ENCODE measurements at places on chromosomes 7 and 10.

GRCh38 chr10:6399231-6399741 lies 180.8 kb downstream of the PRKCQ start:
- peak; percentile 49 for DNase-seq

DNA sequence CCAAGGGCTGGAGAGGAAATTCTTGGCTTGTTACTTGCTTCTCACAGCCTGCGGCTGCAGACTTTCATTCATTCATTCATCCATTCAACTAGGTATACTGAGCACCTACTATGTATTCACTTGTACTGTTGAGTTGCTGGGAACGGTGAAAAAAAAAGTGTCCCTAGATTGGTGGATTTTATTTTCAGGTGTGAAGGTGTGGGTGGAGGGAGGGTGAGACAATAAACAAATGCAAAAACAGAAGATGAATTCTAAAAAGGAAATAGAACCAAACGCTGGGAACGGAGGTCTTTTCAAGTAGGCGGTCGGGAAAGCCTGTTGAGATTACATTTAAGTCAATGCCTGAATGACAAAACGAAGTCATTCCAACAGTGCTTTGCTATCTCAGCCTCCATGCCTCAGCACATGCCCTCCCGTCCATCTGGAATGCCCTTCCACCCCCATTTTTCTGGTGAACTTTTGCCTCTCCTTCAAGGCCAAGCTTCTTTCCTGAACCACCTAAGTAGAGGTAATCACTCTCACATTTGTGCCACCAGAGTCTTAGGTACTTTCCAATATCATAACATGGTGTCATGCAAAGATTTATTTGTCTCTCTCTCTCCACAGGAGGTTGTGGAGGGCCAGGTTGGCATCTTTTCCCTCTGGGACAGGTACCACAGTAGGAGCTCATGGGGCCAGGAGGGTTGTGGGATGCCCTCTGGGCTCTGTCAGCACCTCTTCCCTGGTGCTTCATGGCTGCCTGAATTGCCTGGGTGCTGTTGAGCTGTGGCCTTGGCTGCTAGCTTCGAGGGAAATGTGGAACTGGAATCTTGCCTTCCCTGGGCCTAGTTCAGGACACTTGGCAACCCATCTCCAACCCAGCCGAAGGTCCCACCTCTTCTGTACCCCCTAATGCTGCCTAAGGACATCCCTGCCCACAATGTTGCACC lies 5.5 kb downstream of the NKX2-3 start:
- no peak for DNase-seq

GRCh38 chr7:48887500-48887899 lies 36.8 kb upstream of the CDC14C start:
- peak; percentile 3 for DNase-seq

- peak; percentile 69 for DNase-seq
Observed at GRCh38 chr10:99966306-99966705, 43.4 kb downstream of the DNMBP start.

GRCh38 chr10:61465901-61466632 lies 12.9 kb upstream of the TMEM26 start:
- DNase-seq: peak; percentile 21

- DNase-seq: no peak
Observed at GRCh38 chr10:90458054-90458453, 399.8 kb downstream of the HTR7 start.

GRCh38 chr7:75663302-75663907 lies 75.3 kb downstream of the HIP1 start:
- DNase-seq: no peak

- DNase-seq: peak; percentile 48
Observed at GRCh38 chr7:113394856-113395255, 276.5 kb upstream of the SMIM30 start.

DNA sequence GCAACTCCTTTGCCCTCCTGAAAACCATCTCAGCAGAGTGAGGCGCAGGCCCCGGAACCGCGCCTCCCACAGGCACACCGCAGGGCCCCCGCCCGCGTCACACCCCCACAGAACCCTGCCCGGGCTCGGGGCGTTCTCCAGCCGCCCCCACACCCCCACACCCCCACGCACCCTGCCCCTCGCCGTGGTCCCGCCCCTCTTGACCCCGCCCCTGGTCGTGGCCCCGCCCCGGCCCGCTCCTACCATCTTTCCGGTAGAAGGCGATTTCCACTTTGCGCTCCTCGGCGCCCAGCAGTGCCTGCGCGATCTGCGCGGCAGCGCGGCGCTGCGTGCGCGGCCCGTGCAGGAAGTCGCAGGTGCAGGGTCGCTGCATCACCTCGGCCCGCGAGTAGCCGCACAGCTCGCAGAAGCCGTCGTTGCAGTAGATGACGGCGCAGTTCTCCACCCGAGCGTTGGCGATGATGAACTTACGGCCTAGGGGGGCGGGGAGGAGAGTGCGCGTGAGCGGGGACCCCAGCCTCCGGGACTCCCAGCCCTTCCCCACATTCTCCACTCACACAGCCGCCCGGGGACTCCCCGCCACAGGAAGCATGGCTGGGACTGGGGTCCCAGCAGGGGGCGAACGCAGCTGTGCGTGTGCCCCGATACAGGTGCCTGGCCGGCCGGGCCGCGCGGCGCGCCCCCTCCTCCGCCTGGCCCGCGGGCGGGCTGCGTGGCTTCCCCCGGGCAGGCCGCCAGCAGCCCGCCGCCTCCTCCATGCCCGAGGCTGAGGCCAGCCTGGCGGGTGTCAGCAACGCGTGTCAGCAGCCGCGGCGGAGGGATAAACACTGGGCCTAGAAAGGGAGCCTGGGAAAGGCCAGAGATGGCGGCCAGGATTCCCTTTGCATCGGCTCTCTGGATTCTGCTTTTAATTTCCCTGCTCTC lies 3.4 kb downstream of the KCNH2 start:
- DNase-seq: no peak

- DNase-seq: peak; percentile 43
Observed at GRCh38 chr10:116211682-116212081, 61.3 kb downstream of the GFRA1 start.

- DNase-seq: no peak
Observed at GRCh38 chr10:7532723-7533498, 122.1 kb upstream of the SFMBT2 start.

- DNase-seq: no peak
Observed at GRCh38 chr7:73728551-73728950, 9.1 kb upstream of the STX1A start.

DNA sequence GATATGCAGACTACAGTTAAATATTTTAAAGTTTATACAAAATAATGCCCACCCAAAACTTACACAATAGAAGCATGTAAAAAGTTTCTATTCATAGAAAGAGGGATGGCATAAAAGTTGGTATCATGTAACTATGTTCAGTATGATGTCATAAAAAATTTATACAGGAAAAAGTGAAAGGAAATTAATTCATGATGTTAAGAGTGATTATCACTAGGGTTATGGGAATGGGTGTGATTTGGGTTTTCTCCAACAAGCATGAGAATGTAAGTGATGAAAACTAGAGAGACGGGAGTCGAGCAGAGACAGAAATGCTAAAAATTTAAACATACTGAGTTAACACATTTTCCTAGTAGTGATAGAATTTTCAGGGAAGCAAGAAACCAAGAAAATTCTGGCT lies 52.7 kb downstream of the GDI2 start:
- no peak for DNase-seq

GRCh38 chr10:88178758-88179157 lies 315.3 kb downstream of the PTEN start:
- DNase-seq: no peak

DNA sequence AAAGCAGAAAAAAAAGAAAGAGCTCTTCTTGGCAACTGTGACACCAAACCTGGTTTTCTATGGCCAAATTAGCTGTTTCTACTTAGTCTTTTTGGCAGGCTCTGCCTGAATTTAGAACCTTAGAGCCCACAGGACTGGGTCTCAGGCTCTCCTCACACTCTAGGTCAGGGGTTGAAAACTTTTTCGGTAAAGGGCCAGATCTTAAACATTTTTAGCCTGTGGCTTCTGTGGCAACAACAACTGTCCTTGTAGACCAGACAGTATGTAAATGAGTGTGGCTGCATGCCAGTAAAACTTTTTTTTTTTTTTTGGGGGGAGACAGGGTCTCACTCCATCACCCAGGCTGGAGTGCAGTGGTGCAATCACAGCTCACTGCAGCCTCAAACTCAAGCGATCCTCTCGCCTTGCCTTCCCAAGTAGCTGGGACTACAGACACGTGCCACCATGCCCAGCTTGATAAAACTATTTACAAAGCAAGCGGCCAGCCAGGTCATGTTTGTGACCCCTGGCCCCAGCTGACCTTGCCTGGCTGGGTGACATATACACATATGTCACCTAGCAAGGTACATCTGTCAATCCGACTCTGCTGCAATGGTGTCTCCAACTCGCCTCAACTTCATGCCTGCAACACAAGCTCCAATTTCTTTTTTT lies 17.4 kb downstream of the KPNA7 start:
- no peak for DNase-seq

DNA sequence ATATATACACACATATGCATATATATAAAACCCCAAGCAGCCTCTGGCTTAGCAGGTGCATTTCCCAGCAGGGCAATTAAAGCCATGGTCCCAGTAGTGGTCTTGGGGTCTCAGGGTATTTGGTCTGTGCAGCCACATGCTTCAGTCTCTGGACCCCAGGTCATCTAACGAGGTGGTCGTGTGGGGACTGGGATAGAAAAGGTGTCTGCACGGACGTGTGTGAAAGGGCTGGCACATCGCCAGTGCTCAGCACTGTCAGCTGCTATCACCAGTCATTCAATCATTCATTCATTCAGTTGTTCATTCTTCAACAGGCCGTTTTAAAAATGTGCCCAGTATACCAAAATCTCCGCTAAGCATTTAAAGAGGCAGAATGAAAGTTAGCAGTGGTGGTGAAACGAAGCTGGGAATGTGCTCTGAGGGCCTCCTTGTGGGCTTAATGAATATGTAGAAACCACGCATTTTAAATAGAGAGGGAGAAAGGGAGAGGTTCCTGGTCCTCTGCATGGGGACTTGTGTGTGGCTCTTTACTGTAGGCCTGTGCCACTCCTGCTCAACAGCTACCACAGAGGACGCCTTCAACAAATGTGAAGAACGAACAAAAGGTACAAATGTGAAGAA lies 170.4 kb downstream of the EGFR start:
- peak; percentile 53 for DNase-seq

DNA sequence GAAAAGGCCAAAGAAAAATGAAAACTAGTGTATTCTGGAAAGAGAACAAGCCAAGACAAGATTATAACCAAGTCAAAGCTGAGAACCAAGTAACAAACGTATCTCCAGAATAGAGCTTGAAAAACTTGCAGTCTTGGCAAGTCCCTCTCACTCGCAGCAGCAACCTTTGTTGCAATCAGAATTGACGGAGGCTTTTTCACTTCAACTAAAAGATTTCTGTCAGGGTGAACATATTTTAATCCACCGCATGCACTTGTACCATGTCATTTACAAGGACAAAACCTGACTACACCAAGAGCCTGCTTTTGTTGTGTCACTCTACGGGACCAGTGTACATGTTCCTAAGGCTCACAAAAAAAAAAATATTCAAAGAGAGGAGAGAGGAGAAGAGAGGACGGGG lies 122.0 kb downstream of the CHCHD3 start:
- DNase-seq: no peak

- no peak for DNase-seq
Observed at GRCh38 chr7:64892666-64893309, 10.3 kb upstream of the ZNF273 start.

GRCh38 chr7:157502701-157503111 lies 165.9 kb downstream of the DNAJB6 start:
- peak; percentile 56 for DNase-seq

- DNase-seq: peak; percentile 40
Observed at GRCh38 chr7:157851501-157852067, 514.8 kb downstream of the DNAJB6 start.

GRCh38 chr10:15214237-15214636 lies 45.7 kb upstream of the NMT2 start:
- DNase-seq: no peak

GRCh38 chr7:69364813-69365643 lies 233.2 kb upstream of the AUTS2 start:
- no peak for DNase-seq

DNA sequence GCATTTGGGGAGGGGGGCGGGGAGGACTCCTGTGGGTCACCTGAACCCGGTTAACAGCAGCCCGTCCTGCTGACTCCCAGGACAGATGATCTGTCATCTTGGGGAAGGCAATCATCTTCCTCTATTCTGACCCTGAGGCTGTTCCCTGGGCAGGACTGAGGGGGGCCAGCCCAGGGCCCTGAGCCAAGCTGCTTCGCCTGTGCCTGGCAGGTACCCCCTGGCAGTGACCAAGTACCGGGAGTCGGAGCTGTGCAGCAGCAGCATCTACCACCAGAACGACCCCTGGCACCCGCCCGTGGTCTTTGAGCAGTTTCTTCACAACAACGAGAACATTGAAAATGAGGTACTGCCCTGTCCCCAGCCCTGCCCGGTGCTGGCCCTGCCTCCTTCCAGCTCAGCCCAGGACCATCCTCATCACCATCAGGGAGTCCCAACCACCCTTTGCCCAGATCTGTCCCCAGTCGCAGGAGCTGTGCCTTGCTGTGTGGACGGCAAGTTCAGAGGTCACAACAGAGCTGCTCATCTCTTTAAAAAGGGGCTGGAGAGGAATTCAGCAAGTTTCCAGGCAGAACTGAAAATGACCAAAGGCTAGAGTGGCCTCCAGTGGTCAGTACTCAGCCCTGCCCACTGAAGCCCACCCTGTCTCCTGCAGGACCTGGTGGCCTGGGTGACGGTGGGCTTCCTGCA lies 8.1 kb downstream of the AOC1 start:
- DNase-seq: no peak

GRCh38 chr7:815284-816216 lies 16.7 kb upstream of the SUN1 start:
- no peak for DNase-seq

- no peak for DNase-seq
Observed at GRCh38 chr7:147443942-147444341, 1146.6 kb upstream of the C7orf33 start.

DNA sequence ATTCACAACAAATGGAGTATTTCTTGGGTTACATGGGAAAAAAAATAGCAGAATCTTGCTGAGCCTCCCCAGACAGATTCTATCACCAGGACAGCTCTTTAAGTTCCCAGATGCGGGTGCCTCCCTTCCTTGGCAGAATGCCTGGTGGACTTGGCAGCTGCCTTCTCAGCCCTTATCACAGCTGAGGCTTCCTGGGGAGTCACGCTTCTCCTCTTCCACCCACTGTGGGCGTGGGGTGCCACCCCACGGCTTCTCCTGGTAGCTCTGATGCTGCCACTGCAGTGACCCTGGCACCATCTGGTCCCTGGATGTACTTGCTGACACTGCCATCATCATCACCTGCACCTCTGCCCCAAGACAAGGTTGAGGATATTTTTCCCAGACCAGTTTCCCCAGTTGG lies 16.2 kb upstream of the NME8 start:
- DNase-seq: peak; percentile 9

GRCh38 chr7:29866490-29866930 lies 60.2 kb downstream of the WIPF3 start:
- peak; percentile 81 for DNase-seq

Measured in choroid plexus epithelial cell (primary cell).